ENCODE measurements at places on chromosomes 2 and 18.

- no peak for DNase-seq
These were observed 9.2 kb downstream of the NMI start for GRCh38 chr2:151280271-151280670.

DNA sequence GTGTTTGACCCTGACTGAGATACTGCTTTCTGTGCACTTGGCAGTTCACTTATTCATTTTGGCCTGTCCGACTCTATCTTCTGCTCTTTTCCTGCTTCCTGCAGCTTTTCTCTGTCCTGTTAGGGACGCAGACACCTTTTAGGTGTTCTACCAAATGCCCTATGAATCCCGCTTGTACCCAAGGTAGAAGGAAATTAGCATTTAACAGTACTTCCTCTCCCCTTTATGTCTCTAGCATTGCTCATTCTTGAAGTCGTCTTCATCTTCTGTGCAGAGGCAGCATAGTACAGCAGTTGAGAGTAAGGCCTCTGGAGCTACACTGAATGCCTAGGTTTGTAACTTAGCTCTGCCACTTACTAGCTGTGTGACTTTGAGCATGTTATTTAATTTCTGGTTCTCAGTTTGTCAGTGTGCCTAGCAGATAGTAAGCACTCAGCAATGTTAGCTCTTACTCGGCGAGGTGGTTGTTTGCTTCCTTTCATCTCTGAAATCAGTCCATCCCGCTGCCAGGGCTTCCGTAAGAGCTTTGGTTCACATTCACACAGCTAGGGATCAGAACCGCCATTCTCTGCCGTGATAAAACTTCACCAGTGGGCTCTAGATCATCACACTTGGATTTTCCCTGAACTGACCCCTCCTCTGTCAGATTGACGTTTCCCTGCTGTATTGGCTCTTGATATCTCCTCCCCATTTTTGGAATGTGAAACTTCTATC is 1.4 kb downstream of the CCT7 start:
- DNase-seq: no peak

GRCh38 chr2:27958711-27959378 is 68.3 kb downstream of the BABAM2 start:
- no peak for DNase-seq

GRCh38 chr18:47113796-47114540 is 36.3 kb downstream of the HDHD2 start:
- DNase-seq: no peak

- DNase-seq: no peak
These were observed 84.1 kb upstream of the RGPD4 start for GRCh38 chr2:107742460-107743027.

DNA sequence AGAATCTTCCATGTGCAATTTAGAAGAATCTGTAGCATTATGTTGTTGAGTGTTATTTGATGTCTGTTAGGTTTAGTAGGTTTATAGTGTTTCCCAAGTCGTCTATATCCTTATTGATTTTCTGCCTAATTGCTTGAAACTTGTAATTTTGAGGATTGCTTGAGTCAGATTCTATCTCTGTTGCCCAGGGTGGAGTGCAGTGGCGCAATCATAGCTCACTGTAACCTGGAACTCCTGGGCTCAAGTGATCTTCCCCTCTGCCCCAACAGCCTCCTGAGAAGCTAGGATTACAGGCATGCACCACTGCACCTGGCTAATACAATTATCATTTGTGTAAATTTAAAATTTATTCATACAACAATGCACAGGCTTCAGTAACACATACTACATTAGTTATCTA is 3.1 kb upstream of the TCF23 start:
- no peak for DNase-seq

DNA sequence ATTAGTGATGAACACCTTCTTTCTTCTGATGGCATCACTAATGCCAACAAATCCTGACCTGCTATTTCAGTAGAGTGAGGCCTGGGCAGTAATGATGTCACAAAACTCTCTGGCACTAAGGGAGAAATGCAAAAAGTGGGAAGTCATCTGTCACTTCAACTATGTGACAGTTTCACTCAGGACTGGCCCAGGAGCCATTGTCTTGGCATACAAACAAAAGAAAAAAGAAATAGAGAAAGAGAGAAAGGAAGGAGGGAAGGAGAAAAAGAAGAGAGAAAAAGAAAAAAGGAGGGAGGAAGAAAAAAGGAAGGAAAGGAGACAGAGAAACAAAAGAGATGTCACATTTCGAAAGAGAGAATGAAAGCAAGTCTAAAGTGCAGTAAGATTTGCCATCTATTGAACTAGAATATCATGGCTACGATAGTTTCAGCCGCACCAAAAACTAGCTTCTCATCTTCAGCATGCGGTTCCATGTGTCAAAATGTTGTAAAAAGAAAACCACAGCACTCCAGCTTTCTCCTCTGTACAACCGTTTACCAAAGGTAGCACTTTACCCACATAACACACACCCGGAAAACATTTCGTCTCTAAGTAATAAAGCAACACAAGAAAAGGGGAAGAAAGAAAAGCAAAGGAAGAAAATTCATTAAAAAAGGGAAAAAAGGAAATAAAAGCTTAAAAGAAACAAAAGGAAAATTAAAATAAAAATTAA is 50.1 kb downstream of the CD226 start:
- no peak for DNase-seq

DNA sequence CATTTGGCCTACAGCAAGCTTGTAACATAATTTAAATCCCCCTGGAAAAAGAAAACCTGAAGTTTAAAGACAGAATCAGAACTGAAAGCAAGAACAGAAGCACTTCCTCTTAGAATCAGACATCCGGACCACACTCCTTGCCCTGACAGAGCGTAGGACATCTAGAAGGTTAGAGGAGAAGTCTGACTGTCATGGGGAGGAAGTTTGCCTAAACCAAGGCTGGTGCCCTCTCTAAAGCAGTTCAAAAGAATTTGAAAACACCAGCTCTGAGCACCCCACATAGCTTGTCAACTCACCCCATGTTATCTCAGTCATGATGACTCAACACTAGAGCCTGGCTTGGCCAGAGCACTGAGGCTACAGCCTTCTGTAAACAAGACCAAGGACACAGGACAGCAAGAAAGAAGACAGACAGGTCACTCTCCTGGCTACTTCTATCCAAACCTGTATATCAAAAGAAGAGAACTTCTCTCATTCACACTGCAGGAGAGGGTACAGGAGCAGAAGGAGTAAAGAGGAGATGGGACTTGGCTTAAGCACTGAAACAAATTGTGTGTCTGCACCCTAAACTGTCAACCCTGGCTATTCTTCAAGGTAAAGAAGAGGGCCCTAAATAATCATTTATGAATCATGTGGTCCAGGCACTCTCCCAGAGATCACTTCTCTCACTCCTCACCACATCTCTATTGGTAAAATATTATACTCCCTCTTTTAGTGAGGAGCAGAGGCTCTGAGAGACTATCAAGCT is 198.6 kb downstream of the MEMO1 start:
- no peak for DNase-seq

- no peak for DNase-seq
These were observed 26.0 kb upstream of the IL37 start for GRCh38 chr2:112884869-112885505.

GRCh38 chr2:137980459-137980858 is 16.2 kb downstream of the HNMT start:
- DNase-seq: no peak

DNA sequence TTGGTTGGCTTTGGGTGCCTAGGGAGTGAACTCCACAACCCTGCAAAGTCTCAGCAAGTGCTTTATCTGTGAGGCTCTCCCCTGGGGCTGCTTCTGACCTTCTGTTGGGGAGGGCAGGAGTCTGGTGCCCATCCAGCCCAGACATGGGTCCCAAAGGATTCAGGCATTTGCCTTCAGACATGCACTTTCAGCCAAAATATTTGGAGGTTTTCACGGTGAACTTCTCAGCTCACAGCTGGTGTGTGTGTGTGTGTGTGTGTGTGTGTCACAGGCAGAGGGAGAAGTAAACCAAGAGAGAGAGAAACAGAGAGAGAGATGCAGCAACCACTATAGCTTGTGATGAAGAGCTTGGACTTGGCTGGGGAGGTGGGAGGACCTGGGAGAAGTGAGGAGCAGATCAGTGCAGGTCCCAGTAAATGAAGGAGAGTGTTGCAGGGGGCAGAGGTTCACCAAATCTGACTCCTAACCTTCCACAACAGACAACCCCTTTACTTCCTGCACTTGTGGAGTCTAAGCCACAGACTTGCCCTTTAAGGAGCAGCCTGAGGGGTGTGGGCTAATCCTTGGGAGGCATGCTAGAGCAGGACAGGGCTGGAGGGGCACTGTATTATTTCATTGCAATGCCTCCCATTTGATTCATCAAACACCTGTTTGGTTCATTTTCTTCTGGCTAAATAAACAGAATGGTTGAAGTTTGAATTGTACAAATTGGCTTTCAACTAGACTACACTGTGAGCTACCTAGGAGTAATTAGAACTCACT is 14.1 kb downstream of the SLC9A4 start:
- no peak for DNase-seq

- no peak for DNase-seq
These were observed 1507.2 kb upstream of the PIK3C3 start for GRCh38 chr18:40447820-40448219.

- peak; percentile 11 for DNase-seq
These were observed 94.5 kb upstream of the HS6ST1 start for GRCh38 chr2:128413014-128413717.

GRCh38 chr18:34444622-34445021 is 219.9 kb upstream of the NOL4 start:
- no peak for DNase-seq

GRCh38 chr2:177712462-177712861 is 319.9 kb downstream of the AGPS start:
- no peak for DNase-seq

GRCh38 chr2:63841254-63842022 is at the start of gene UGP2:
Gene UGP2 (plus strand): TSS chr2:63841896. CDS start chr2:63842186, 290 bp downstream.
- peak; percentile 97 for DNase-seq

DNA sequence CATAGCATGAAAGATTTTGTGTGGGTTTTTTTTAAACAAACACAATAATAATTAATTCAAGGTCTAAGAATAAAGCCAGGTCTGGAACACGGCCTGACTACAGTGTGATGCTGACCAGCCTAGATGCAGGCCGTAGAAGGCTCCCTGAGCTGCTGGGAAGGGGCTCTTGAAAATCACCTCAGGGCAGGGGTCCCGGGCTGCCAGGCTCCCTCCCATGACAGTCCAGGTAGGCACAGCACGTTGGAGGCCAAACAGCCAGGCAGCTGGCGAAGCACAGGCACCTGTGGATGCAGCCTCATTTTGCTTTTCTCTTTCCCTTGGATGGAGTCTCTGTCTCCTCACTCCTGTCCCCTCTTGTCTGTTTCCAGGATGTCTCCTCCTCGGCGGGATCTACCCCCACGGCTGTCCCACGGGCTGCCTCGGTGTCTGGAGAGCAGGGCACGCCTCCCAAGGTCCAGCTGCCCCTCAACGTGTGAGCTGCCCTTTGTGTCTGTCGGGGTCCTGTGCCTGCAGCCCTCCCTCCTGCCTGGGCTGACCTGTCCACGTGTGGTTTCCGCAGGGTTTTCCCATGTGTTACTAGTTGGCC is 194.5 kb downstream of the SEPTIN10 start:
- no peak for DNase-seq

- peak; percentile 56 for DNase-seq
These were observed 188.2 kb downstream of the BCL2 start for GRCh38 chr18:63131106-63131958.

- DNase-seq: no peak
These were observed 1132.5 kb upstream of the CELF4 start for GRCh38 chr18:38698088-38698487.

GRCh38 chr2:232276733-232277313 is 101.7 kb upstream of the ALPP start:
- DNase-seq: no peak

DNA sequence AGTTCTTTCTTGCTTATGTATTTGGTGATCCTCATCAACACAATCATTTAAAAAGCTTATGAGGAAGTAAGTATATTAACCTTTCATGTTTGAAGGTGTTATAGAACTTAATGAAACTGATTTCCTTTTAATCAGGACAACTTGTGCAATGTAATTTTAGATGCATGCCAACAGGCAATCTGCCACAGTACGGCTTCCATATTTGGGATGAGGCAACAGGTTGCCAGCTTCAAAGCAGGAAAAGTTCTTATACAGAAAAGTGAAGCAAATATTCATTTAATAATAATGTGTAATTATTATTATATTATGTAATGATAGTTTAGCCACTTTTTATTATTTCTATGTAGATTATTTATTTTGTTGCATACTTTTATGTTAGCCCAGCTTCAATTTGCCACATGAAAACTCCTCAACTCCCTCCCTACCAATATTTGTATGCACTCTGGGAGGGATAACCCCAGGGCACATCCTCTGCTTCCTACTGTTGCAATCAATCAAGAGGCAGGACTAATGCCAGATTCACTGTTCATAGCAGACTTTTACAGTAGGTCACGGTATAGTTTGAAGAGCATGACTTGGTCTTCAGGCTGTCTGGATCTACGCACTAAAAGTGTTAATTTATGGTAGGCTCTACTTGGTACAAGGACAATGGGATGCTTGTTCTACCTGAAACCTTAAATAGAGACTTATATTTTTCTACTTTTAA is 277.2 kb downstream of the AGPS start:
- DNase-seq: peak; percentile 58

- no peak for DNase-seq
These were observed 1383.3 kb upstream of the CDH2 start for GRCh38 chr18:29560270-29560669.

DNA sequence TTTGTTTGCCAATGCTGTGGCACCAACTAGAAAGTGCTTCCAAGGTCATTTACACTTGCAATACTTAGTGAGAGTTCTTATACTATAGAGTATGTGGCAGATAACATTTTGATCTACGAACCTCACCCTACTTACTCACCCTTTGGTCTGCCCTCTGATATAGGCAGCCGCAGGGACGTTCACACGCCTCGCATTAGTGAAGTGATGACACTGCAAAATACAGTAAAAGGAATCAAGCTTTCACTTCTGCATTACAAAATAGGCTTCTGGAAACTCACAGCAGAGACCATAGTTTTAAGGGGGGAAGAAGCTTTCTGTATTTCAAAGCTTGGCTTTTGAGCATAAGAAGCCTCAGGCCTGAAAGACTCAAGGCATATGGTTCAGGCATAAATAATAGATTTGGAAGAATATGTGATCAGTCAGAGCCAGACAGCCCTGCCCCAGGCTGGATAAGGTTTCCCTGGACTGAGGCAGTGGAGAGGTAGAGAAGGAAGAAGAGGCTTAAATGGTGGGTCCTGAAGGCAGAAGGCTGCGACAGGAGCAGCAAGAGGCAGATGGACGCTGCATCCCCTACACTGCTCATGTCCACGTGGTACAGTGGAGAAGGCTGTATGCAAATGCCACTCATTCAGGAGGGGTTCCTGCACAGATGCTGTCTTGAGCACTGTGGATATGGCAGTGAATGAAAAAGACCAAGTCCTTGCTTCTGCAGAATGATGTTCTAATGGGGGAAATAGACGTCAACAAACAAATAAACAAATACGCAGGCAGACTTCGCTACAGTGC is 63.1 kb downstream of the FECH start:
- no peak for DNase-seq

- DNase-seq: no peak
These were observed 45.5 kb downstream of the ARHGEF4 start for GRCh38 chr2:130882111-130882690.

GRCh38 chr18:10792181-10792580 is 266.4 kb downstream of the NAPG start:
- DNase-seq: no peak

GRCh38 chr18:59921384-59921891 is 21.6 kb downstream of the PMAIP1 start:
- DNase-seq: no peak

GRCh38 chr2:172375251-172375650 is 52.1 kb upstream of the ITGA6 start:
- no peak for DNase-seq

- DNase-seq: peak; percentile 43
These were observed 60.0 kb upstream of the AGAP1 start for GRCh38 chr2:235433860-235434259.
